ENCODE measurements at places on chromosomes 3 and 15.

GRCh38 chr3:69082805-69083204 is 1.9 kb upstream of the ARL6IP5 start:
- DNase-seq, result no peak

DNA sequence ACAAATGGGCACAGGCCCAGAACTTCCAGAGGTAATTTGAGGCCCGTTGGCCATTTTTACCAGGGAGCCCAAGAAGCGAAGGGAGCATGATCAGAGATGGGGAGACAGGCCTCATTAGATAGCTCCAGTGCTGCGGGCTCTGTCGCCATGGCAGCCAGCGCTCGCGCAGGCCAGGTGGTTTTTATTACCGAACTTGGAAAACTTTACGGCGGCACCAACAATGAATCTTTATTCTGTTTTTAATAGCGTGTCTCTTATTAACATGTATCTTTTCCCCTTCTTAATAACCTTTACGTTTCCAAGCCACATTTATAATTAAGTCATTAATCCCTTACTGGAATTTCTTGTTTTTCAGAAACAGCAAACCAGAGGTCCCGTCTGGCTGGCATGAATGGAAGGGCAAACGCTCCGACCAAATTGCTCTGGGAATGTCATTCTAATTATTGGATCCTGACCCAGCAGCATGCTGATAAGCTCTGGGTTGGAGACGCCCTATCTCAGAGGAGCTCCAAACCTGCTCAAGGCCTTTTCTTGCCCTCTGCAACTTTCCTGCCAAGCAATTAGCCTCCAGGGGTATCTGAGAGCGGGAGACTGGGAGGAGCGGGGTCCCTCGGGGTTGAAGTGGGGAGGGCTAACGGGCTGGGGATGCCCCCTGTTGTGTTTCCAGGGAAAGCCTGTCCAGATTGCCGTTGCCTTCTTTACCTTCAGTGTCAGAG is 256.4 kb downstream of the TLE3 start:
- no peak for DNase-seq

DNA sequence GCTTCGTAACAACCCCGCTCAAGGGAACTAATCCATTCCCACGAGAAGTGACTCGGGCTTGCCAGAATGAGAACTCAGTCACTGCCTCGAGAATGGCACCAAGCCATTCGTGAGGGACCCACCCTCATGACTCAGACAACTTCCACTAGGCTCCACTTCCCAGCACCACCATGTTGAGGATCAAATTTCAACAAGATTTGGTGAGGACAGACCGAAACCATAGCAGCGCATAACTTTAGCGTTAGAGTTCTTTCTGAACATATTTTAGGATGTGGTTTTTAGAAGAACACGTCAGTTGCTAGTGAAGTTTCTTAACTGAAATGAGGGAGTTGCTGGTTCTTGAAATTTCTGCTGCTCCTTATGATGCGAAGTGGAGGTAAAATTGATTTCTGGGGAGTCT is 13.5 kb downstream of the PTPRG start:
- DNase-seq, result no peak

DNA sequence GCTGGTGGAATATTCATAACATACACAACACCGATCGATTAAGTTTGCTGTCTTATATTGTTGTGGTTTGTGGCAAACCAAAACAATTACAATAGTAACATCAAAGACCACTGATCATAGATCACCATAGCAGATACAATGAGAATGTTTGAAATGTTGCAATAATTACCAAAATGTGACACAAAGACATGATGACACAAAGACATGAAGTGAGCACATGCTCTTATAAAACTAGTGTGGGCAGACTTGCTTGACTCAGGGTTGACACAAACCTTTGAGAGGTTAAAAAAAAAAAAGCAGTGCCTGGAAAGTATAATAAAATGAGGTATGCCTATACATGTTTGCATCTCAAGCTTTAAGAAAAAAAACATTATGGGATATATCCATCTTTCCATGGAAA is 130.3 kb downstream of the NR1I2 start:
- no peak for DNase-seq

DNA sequence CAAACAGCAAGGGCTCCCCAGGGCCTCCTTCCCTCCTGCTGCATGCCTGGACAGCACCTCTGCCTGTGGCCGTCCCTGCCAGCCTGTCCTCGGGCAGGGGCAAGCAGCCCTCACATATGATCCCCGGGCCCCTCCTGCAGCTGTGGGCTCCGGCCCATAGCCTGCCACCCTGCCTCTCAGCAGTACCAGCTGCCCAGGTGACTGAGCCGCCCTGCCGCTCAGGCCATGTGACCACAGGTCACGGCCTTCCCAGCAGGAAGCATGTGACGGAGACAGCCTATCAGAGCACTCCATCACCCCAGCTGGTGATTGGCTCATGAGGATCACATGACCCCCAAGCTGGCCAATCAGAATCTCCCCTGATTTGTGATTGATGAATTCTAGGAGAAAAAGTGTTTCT is 23.9 kb downstream of the ALDH1L1 start:
- DNase-seq, result no peak

DNA sequence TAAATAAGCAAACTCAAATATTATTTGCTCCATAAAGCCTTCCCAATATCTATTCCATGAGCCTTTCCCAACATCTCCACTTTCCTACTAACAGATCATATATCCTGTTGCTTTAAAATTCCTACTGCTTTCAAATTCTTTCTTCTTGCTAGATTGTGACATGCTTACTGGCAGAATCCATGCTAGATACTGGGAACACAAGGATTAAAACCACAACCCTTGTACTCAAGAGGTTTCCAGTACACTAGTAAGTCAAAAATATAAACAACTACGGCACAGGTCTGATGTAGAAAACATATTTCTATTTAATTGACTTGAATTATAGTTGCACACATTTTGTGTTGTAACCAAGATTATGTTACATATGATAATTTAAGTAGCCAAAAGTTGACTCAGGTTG is 275.0 kb downstream of the ZBTB20 start:
- DNase-seq, result no peak

Measured in SK-N-MC (cell line).